ENCODE measurements at places on chromosomes 2 and 18.

- no peak for DNase-seq
Measured at GRCh38 chr2:120052597-120052996, 39.7 kb downstream of the EPB41L5 start.

GRCh38 chr2:20366672-20367116 is 16.1 kb upstream of the PUM2 start:
- no peak for DNase-seq

DNA sequence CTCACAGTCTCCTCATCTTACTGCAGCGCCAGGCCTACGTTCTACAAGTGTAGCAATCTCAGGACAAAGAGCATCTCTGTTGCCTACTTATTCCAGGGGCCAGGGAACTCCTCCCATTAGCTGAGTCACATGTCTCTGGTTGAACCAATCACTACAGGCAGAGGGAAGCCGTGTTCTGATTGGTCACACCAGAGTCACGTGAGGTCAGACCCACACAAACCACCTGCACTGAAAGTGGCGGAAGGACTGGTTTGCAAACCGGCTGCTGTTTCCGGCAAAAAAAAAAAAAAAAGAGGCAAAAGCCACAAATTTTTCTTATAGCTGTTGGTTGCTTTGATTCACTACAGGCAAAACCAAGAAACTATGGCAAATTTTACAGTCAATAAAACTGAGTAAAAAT is 21.9 kb upstream of the USP14 start:
- DNase-seq: no peak

DNA sequence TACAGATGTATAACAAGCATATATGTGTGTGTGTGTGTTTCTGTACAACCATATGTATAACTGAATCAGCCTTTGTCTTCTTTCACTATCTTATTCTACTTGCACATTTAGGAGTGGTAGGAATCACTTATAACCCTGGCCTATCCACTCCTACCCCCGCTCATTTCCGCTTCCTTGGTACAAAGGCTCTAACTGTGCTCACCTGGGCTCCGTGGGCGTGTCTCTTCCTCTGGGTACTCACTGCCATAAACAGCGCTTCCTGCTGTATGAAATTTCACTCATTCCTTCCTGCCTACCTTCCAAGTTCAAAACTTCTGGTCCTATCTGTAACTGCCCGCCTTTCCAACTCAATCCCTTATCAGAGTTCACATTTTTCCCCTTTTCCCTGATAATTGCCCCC is 815.5 kb downstream of the EPHA4 start:
- no peak for DNase-seq

GRCh38 chr18:6624661-6625311 is 104.7 kb upstream of the ARHGAP28 start:
- DNase-seq: no peak

GRCh38 chr2:239131521-239131920 is 269.3 kb downstream of the HDAC4 start:
- DNase-seq: no peak

DNA sequence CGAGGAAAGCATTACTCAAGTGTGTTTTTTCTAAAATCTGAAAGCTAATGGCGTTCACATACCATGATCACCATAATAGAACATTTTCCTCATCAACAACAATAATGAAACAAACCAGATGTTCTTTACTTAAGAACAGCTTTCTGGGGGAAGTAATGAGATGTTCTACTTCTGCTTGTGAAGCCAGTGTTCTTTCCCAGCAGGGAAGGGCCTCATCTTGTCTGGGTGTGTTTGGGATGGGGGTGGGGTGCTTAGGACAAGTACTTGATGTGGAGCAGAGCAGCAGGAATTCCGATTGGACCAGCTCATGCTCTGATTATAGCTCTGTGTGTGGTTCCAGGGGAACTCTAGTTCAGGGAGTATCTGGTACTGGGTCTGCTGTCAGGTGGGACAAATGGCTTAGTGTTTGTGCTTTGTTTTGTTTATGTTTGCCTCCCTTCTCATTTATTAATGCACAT is 163.0 kb upstream of the NOSTRIN start:
- DNase-seq: no peak

- no peak for DNase-seq
Measured at GRCh38 chr2:161036926-161037325, 123.3 kb upstream of the TANK start.

DNA sequence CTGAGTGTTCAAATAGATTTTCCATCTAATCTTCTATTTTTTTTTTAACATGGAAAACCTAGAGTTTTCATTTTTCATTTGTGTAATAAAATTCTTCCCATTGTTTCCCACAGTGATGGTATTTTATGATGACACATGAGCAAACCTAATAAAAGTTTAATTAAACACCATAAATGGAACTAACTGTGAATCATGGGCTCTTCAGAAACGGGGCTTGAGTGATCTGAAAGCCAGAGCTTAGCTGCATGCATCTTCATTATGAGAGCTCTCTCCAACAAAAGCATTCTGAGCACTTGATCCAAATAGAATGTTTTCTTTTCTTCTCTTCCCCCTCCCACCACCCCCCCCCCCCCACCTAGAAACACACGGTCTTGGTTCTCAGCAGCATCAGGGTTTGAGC is 82.1 kb upstream of the REV1 start:
- DNase-seq: no peak

DNA sequence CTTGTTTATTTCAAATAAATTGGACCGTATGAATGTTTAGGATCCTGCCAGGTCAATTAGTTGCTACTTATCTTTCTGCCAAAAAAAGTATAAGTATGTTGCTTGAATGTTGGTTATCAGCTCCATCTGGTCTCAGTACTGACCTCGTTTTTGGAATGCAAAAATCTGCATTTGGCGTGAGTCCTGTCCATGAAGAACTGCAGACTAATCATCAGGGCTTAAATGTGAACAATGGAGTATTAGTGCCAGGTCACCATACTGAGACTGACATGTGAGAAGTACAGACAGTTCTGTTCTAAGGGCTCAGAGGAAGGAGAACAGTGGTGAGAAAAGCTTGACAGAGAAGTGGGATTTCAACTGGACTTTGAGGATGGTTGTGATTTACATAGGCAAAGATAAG is 393.1 kb upstream of the SLC14A2 start:
- DNase-seq: no peak

DNA sequence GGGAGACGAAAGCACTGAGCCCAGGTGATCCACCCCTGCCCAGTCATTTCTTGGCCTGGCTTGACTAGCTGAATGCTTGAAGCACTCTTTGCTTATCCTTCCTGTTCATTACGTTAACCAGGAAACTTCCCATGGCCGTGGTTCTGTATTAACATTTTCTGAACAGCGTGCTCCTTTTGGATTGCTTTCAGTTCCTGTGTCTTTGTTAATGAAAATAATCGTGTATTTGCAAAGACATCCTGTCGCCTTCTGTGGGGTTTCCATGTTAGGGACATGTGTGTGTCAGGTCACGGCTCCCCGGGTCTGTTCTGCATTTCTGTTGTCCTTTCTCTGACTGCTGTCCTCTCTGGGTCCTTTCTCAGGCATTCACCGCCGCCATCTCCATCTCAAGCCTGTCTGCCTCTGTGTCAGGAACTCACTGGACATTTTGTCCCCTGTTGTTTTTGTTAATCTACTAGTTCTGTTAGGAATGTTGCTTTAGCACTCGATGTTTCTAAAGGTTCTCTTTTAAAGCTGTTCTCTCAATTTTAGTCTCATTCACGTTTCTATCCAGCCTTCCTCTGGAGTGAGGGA is 434.1 kb upstream of the HS6ST1 start:
- no peak for DNase-seq

Measured in stimulated activated CD4-positive, alpha-beta T cell treated with anti-CD3 and anti-CD28 coated beads, Interleukin-1b, Interleukin-23, amount 100 ng/mL, for 24 hours (primary cell).